Right ventricle myocardium superior (tissue), 1 donor: ENCODE measurements at places on chromosomes 6 and 20. TPM values are rescaled to one million over a fixed set of nuclear protein-coding genes. Genes with fewer than 3 reads are reported as not detected.

Gene PRDM13
- not detected for total RNA-seq

Gene EPPIN
- not detected for total RNA-seq

Gene KCNG1
- total RNA-seq: 0.32 TPM

Gene PROKR2
- total RNA-seq: not detected

Gene MLN
- not detected for total RNA-seq

Gene NRSN1
- total RNA-seq: not detected

Gene MYLK2
- 0.19 TPM for total RNA-seq

DNA sequence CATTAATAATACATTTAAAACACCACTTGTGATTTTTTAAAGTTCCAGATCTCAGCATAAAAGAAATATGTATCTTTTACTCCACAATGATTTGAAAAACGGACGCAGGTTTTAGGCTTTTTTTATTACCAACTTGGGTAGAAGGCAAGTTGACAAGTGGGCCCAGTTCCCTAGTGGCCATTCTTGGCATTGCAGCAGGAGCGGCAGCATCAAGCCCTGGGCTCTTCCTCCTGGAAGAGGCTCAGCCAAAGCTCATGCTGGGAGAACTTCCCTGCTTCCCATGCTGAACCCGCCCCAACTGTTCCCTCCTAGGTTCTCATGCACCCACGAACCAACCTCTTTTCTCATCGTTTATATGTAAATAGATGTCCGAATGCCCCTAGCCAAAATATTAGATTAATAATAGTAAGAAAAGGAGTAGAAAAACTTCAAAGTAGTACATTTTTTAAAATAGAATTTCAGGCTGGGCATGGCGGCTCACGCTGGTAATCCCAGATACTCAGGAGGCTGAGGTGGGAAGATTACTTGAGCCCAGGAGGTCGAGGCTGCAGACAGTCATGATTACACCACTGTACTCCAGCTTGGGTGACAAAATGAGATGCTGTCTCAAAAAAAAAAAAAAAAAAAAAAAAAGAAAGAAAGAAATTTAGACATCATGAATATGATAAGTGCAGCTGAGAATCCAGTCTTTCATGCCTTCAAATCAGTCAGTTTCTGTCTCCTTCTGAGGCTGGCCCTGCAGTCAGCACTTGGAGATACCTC, 18.2 kb upstream of the MYB start:
- peak; percentile 47 for DNase-seq

DNA sequence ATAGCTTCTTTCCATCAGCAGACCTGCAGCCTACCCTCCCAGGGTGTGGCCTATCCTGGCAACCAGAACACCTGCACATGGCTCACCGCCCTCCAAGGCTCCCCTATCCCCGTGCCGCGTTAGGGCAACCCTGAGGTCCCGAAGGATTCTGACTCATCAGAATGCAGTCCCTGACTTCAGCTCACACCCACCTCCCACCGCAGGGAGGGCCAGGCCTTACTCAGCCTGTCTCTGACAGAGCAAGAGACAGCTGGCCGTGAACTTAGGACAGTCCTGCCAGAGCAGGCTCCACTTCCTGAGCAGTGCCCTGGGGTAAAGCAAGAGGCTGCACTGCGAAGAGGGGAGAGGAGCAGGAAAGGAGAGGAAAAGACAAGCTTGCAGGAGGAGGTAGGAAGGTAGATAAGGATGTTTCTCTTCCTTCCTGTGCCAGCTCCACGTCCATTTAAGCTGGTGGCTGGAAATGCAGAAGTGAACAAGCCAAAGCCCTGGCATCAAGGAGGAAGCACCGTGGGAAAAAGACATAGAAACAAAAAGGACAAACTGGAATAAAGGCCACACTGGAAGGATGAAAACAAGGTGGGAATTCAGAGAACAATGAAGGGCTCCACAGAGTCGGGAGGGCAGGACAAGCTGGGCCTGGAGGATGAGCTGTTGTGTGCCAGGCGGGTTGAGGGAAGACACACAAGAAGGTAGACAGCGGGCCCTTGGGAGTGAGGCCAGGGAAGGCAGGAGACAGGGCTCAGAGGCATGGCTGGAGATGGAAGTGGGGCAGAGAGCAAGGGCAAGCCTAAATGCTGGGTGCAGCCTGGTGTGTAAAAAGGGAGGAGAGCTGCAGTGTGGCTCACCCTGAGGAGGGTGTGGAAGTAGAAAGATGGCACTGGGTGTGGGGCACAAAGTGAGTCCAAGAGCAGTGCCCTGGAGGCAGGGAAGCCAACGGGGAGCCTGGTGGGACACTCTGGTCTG, 102.7 kb downstream of the SLC23A2 start:
- DNase-seq: peak; percentile 67

DNA sequence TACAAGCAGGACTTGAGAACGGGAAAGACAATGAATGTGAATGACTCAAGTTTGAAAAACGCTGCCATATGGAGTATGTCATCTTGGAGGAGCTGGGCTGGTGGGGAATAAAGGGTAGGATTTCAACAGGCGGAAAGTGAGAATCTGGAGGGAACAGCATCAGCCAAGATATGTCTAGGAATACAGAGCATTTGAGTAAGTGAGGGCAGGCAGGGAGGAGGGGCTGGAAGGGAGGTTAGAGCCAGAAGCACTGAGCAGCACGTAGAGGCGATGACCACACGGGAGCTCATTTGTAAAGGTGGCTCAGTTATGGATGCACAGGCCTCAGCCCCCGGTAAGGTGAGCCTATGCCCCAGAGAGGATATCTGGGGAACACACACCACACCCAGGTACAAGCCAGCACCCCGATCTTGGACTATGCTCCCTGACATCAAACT, 115.1 kb downstream of the ZMYND8 start:
- no peak for DNase-seq

GRCh38 chr6:147382945-147383554, 125.4 kb upstream of the SAMD5 start:
- no peak for DNase-seq

- DNase-seq: peak; percentile 54
Observed at GRCh38 chr6:162056745-162057144, 670.8 kb downstream of the PRKN start.

DNA sequence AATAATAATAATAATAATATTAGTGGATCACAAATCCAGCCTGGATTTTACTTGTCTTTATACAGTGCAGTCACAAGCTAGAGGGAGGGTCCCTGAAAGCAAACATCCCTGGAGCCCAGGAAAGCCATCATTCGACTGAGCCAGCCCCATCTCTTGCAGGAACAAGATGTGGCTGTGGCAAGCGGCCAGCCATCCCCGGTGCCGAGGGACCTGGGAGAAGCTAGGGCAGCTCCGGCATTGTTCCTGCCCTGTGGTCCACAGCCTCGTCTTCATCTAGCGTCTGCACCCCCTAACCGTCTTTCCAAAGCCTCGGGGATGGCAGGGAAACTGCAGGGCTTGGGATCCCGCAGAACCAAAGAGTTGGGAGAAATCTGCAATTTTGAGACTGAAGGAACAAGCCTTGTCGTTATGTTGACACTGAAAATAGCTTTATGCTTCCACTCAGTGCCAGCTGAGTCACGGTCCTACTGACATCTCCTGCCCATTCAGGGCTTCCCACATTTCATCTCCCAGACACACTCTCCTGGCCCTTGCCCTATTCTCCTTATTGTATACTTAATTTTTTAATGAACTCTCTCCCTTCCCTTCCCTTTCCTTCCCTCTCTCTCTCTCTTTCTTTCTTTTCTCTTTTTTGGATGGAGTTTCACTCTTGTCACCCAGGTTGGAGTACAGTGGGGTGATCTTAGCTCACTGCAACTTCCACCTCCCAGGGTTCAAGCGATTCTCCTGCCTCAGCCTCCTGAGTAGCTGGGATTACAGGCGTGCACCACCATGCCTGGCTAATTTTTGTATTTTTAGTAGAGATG, 62.5 kb upstream of the ZNFX1 start:
- peak; percentile 59 for DNase-seq

- DNase-seq: no peak
Observed at GRCh38 chr6:25874118-25874517, at the start of gene SLC17A3. Gene SLC17A3 (minus strand): TSS chr6:25874243. CDS start chr6:25868387, 5,856 bp downstream.

- DNase-seq: no peak
Observed at GRCh38 chr6:36700831-36701230, 3.2 kb downstream of the RAB44 start.

GRCh38 chr6:3745566-3746118, 5.9 kb downstream of the PXDC1 start:
- no peak for DNase-seq

DNA sequence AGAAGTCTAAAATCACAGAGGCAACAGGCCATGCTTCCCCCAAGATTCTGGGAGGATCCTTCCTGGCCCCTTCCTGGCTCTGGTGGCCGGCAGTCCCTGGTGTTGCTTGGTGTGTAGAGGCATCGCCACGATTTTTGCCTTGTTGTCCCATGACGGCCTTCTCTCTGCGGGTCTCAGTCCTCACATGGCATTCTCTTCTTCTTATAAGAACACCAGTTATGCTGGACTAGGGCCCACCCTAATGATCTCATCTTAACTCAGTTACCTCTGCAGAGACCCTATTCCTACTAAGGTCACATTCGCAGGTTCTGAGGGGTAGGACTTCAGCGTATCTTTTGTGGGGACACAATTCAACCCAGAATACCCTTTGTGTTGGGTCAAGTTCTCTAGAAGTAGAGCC, 168.0 kb downstream of the LINC00237 start:
- DNase-seq: no peak

DNA sequence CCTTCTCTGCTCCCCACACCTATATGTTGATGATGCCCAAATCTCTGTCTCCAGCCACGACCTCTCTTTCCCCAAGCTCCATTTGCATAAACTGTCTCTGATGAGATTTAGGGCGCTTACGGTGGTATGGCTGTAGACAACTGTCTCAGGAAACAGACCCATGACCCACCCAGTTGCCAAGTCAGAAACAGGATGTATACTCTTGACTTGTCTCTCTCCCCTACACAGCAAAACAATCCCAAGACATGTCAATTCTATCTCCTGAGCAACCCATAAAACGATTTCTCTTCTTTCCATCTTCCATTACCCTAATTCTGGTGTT, 13.9 kb downstream of the GNL1 start:
- DNase-seq: no peak

DNA sequence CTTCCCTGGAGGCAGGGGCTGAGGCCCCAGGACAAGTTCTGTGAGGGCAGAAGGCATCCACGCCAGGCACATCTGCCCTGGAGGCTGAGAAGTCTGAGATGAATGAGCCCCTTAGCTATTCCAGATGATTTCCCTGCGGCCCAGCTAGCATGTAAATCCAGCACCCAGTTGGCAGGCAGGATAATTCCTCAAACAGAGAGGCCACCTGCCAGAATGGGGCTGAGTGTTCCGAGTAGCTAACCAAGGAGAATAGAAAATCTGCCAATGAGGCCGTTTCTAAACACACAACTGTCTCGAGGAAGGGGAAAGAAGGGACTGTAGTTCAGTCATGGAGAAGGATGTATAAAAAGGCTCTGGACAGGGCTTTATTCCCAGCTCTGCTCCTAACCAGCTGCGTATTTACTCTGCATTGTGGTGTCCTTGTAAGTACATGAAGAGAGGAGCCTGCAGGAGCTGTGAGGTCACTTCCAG, 211.4 kb upstream of the CDYL start:
- DNase-seq: no peak

- DNase-seq: no peak
Observed at GRCh38 chr20:59561228-59561605, 43.1 kb upstream of the PHACTR3 start.

- DNase-seq: no peak
Observed at GRCh38 chr6:84242265-84242664, 14.8 kb upstream of the CEP162 start.

DNA sequence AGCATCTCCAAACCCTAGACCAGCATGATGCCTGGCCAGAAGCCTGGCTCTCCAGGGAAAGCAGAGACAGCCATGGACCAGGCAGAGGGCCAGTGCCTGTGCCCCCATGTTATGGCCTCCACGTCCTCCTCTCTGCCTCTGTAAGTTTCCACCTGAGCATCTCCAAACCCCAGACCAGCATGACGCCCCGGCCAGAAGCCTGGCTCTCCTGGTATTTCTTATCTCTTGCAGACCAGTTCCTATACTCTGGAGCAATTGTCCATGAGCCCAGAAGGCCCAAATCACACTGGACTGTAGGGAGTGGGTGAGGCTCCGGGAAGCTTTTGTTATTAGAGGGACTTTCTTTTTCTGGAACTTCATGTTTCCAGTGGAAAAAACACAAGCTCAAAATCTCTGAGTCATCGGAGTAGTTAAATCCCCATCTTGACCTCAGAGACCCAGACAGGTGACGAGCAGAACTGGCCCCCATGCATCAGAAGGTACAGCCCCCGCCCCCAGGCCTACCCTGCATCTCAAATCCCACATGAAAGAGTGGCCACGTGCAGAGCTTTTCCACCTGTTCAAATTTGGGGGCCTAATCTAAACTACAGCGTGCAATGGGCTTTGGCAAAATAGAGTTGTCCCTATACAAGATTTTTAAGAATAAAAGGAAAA, 110.2 kb upstream of the FOXQ1 start:
- no peak for DNase-seq

DNA sequence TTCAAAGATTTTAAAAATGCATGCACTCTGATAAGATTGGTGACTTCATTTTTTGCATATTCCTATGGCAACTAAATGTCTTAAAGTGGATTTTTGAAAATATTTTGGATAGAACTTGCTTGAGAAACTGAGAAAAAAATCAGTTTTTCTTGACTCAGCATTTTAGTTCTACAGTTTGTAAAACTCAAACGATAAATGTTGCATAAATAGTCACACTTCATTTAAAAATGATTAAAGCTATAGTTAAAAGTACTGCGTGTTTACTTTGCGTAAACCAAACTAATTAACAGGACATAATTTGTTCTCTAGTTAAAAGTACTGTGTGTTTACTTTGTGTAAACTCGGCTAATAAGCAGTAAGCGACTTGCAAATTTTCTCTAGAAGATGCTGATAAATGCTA, 28.3 kb upstream of the MEI4 start:
- no peak for DNase-seq

GRCh38 chr6:124131779-124132178, 328.1 kb downstream of the NKAIN2 start:
- no peak for DNase-seq
